ENCODE measurements at places on chromosomes 11 and 22.
A peak's percentile ranks its signal among the peaks of the same experiment; 100 is the strongest.

- no peak for DNase-seq
Measured at GRCh38 chr11:802693-803466, 2.2 kb downstream of the PIDD1 start.

- no peak for DNase-seq
Measured at GRCh38 chr11:20093775-20094174, 66.5 kb downstream of the DBX1 start.

DNA sequence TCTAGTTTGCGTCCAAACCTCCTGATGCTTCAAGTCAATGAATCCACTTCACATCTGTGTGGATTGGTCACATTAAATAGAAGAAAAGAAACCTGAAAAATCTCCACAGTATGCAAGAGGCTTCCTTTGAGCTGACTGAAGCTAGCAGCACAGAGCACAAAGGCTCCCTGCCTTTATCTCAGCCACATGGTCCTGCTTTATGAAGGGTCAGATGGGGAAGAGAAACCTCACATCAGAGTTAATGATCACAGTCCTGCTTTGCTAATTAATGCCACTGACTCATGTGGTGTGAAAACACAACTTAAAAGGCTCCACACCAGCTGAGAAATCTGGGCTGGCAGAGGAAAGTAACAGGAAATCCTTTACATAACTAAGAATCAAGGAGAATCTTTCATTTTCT, 1291.0 kb downstream of the LRRC4C start:
- DNase-seq, result no peak

DNA sequence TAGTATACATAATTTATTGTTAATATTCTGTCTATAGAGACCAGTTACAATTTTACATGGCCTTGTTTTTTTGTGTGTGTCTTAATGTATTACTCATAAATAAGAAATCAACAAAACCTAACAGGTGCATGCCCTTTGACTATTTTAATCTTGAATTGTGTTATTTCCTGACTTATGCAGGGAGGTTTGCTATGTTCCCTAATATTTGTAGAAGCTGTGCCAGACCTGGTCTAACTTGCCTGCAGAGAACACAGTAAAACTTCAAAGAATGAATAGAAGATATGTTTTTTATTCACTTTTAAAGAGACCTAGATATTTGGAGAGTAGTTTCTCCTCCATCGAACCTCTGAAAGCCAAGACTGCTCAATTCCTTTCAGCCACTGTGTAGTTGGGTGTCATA, 234.7 kb downstream of the LUZP2 start:
- DNase-seq, result no peak

GRCh38 chr11:125425601-125426000, 70.5 kb downstream of the FEZ1 start:
- no peak for DNase-seq

- no peak for DNase-seq
Measured at GRCh38 chr11:27388001-27388400, 25.0 kb upstream of the CCDC34 start.

DNA sequence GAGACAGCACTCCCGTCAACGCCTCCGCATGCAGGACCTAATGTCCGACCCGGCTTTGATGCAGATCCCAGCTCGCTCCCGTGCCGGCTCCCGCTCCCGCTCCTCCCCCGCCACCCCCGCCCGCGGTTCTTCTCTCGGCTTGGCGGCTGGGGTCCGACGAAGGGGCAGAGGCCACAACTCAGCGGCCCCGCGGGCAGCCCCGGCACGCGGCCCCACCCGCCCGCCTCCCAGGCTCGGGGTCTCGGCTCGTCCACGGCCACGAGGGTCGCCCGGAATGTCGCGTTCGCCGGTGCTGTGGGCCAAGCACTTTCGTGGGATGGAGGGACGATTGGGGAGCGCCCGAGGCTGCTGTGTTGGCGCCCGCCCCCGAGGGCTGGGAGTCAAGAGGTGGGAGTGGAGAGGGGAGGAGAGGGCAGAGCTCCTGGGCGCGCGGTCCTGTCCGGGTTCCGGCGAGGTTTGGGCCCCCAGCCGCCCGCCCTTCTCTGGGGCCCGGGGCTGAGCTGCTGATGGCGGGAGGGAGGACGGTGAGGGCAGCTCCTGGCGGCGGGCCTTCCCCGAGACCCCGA, 5.3 kb upstream of the TBX1 start:
- no peak for DNase-seq

DNA sequence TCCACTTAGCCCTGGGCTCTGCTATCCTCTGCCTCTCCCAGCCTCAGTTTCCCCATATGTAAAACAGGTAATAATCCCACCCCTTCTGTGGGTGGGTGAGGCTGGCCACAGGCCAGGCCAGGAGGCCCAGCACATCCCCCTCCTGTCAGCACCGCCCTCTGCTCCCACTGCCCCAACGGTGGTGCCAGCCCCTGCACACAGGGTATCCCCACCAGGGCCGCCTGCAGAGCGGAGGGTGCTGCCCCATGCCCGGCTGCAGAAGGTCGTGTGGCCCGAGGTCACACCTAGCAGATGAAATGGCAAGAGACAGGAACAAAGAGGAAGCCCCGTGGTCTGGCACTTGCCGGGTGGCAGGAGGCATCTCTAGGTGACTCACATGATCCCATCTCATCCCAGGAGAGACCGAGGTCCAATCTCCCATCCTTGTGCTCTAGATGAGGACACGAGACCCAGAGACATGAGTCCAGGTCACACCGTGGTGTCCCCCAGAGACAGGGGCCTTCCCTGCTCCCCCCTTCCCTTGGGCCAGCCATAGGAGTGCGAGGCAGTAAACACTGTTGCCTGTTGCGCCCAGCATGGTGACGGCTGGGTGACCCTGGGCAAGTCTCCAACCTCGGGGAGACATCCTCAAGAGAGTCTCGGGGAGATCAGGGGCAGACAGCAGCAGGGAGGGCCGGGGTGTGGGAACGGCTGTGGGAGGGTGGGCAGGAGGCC, 27.2 kb upstream of the PPARA start:
- no peak for DNase-seq

GRCh38 chr22:39502789-39503409, 809 bp downstream of the MIEF1 start:
- no peak for DNase-seq

DNA sequence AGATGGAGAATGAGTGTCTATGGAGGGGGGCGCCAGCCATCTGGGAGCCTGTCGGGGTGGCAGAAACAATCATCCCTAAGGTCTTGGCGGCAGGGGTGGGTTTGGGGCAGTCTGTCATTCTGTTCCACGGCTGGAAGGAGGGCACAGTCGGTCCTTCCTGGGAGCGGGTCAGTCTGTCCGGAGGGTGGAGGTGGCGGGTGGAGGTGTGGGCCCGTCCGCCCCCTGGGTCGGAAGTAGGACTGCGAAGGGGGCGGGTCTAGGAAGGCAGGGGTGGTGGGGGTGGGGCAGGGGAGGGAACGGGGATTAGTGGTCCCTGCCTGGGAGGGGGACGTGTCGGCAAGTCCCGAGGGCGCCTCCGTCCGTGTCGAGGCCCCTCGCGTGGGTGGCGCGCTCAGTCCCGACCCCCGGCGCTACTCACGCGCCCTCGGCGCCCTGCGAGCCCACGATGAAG, 461 bp downstream of the TBC1D10A start:
- no peak for DNase-seq

DNA sequence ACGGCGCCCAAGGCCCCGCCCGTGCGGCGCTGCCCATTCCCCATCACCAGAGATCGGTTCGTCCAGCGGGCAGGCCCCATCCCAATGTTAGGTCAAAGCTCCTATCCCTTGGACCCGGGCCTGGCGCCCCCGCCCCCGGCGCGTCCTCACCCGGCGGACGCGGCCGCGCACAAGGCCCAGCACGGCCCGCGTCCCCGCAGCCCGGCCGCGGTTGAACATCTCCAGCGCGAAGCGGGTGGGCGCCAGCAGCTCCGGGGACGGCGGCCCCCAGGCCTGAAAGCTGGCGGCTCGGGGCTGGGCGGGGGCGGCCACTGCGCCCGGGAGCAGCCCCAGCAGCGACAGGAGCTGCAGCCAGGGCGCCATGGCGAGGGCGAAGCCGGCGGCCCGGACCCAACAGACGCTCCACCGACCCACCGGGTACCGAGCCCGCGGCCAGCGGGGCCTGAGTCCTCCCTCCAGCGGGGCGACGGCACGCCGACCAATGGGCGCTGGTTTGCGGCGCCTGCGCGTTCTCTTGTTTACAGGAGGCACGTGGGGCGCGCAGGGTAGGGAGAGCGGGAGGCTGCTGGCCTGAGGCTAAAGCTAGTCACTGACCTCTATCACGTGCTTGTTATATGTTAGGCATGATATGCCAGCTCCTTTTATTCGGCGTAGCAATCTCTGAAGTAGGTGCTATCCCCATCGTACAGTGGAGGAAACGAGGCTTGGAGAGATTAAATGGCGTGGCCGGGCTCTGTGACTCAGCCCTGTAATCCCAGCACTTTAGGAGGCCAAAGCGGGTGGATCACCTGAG, at the start of gene CTSF:
CTSF (minus strand) TSS at position 483 of the 793 bp plus-strand sequence; CDS start at position 363, 120 bp downstream.
- DNase-seq, result peak; percentile 51

GRCh38 chr11:31247321-31247720, 122.2 kb downstream of the DCDC1 start:
- no peak for DNase-seq

- DNase-seq, result no peak
Measured at GRCh38 chr22:27135031-27135981, 477.9 kb downstream of the MIAT start.

GRCh38 chr22:47107431-47107830, 345.0 kb downstream of the TBC1D22A start:
- DNase-seq, result no peak

- no peak for DNase-seq
Measured at GRCh38 chr11:2590965-2591754, 108.6 kb downstream of the KCNQ1OT1 start.

Data from stimulated activated CD8-positive, alpha-beta memory T cell treated with anti-CD3 and anti-CD28 coated beads, Interleukin-7, amount 100 ng/mL, for 1 hour (primary cell).